ENCODE measurements at places on chromosomes 11 and 22.

GRCh38 chr11:116499396-116500003 is 273.3 kb downstream of the BUD13 start:
- peak; percentile 18 for DNase-seq

DNA sequence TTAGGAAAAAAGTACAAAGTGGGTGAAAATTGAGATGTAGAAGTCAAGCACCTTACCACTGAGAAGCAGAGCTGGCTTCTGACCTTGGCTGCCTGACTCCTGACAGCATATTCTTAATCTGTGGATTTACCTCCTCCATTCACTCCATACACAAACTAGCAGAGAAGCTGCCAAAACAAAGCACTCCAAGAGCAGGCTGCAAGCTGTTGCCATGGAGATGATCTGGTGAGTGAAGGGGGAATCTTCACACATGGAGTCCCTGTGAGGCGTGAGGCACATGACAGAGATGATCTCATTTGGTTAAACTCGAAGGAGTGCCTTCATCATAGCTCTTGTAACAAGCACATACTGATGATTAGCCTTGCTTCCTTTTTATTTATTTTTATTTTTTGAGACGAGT is 16.1 kb downstream of the COMMD9 start:
- DNase-seq = no peak

- DNase-seq = peak; percentile 11
Observed at GRCh38 chr11:71420455-71421241, 27.5 kb downstream of the DHCR7 start.

DNA sequence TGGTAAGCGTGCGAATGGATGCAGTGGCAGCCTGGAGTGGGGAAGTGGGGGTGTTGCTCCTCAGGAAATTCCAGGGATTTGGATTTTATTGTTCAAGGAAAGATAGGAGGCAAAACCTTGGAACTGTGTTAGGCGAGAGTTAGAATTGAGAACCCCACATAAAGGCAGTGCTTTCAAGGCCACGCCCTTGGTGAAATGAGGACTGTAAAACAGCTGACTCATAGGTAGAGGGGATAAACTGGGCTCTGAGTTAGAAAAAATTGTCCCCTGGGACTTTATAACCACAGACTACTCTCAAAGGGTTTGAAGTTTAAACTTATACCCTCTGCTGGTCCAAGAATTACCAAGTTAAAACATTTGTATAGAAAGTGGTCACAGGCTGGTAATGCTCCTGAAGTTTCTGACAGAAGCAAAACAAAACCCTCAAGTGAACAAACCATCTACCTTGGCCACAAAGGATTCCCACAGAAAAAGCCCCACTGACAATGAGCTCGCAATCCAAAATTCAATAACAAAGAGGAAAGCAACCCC is 250.3 kb upstream of the TBCEL start:
- no peak for DNase-seq

DNA sequence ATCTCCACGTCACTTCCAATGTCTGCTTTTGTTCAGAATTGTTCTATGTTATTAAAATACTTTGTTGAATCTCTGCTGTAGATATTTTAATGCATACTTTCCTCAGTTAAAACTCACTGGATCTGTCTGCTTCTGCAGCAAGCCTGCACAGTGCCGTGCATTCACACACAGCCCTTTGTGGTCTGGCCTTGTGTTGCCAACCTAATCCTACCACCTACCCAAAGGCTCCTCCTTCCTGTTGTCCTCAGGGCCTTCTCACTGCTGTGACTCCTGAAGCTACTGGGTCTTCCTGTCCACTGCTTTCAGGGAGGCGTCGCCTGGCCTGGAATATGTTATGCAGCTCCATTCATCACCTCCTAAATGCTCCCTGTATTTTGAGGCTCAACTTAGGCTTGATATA is 67.0 kb downstream of the PPP6R3 start:
- DNase-seq = peak; percentile 9

GRCh38 chr22:37284805-37285355 is 2.6 kb downstream of the CYTH4 start:
- peak; percentile 77 for DNase-seq

DNA sequence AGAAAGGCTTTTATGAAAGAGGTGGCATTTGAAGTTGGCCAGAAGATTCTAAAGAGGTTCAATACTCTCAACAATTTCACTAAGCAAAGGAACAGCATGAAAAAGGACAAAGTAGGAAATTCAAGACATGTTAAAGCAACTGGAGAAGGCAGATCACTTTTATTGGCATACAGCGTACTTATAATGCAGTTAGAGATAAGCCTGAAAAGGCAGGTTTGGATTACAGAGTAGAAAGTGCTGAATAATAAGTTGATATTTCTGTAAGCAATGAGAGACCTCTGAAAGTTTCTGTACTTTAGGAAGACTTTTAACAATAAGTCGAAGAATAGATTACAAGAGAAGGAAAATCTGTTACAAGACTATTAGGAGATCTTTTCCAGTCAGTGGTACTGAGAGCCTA is 25.1 kb downstream of the MTMR2 start:
- no peak for DNase-seq

DNA sequence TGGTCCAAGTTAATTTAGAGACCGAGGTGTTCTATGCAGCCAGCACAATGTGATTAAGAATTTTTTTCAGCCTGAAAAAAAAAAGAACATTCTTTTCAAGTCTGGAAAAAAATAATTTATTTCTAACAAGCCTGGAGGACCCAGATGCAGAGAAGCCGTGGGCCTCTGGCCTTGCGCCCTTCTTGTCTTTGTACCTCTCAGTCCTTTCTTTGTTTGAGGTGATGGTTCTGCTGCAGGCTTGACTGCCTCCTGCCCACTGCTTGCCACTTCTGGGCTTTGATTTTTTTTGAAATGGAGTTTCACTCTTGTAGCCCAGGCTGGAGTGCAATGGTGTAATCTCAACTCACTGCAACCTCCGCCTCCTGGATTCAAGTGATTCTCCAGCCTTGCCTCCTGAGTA is 7.2 kb upstream of the PTPRJ start:
- no peak for DNase-seq

DNA sequence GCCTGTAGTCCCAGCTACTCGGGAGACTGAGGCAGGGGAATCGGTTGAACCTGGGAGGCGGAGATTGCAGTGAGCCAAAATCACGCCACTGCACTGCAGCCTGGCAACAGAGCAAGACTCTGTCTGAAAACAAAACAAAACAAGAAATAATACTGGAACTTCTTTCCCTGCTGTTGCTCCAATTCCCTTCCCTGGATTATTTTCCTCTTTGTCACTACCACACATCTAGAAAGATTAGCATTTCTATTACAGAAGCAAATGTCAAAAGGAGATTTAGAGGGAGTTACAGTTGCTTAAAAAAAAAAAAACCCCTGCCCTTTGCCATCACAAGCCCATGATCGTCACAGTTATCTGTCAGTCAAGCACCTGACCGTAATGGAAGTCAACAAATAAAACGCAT is 17.7 kb upstream of the SCGB1D1 start:
- DNase-seq = no peak

GRCh38 chr11:35967042-35967441 is 23.2 kb downstream of the LDLRAD3 start:
- DNase-seq = no peak

DNA sequence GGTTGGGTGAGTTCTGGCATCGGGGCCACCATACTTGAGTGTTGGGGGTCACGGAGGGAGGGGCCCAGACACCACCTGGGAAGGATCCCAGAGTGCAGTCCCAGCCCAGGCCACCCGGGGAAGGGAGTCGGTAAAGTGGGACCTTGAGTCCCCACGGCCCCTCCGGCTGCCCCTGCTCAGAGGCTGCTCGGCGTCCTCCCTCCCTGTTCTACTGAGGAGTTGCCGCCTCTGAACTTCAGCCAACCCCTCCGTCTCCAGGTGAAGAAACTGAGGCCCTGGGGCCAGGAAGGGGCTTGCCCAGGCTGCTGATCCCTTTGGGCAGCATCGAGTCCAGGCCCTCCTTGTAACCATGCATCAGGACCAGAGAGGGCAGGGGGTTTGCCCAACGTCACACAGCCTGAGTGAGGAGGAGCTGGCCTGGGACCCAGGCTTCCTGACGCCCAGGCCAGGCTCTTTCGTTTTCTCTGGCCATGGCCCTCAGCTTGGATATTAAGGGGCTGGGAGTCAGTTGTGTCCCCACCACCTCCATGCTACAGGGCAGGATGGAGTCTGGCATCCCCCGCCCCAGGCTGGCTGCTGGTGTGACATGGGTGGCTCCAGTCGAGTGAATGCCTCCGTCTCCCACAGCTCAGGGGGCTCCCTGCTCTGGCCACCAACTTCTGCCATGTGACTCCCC is 1.3 kb downstream of the PARVG start:
- peak; percentile 34 for DNase-seq

DNA sequence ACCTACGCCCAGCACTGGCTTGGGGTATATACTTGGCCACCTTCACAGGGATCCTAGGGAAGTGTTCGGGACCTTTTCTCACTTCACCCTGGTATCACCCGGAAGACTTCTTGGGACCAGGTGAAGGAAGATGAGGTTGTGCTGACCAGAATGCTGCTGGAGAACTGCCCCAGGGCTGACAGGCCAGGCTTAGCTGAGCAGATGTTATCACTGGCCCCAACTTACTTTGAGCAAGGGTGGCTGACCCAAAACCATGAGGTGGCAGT is 4.5 kb downstream of the FTH1 start:
- DNase-seq = no peak

DNA sequence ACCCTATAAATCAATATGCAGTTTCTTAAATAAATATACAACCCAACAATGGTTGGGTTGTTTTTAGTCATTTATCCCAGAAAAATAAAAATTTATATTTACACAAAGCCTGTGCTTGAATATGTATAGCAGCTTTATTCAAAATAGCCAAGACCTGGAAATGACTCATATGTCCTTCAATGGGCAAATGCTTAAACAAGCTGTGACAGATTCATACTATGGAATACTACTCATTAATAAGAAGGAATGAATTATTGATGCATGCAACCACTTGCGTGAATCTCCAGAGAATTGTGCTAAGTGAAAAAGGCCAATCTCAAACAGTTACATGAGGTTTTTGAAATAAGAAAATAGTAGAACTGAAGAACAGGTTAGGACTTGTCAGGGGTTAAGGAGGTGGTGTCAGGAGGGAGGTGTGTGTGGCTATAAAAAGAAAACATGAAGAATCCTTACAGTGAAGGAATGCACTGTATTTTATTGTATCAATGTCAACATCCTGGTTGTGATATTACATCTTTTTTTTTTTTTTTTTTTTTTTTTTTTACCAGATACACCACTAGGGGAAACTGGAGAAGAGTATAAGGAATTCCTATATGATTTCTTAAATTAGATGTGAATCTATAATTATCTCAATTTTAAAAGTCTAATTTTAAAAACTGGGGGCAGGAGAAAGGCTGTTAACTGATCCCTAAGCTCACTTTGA is 82.4 kb upstream of the CD44 start:
- DNase-seq = no peak

DNA sequence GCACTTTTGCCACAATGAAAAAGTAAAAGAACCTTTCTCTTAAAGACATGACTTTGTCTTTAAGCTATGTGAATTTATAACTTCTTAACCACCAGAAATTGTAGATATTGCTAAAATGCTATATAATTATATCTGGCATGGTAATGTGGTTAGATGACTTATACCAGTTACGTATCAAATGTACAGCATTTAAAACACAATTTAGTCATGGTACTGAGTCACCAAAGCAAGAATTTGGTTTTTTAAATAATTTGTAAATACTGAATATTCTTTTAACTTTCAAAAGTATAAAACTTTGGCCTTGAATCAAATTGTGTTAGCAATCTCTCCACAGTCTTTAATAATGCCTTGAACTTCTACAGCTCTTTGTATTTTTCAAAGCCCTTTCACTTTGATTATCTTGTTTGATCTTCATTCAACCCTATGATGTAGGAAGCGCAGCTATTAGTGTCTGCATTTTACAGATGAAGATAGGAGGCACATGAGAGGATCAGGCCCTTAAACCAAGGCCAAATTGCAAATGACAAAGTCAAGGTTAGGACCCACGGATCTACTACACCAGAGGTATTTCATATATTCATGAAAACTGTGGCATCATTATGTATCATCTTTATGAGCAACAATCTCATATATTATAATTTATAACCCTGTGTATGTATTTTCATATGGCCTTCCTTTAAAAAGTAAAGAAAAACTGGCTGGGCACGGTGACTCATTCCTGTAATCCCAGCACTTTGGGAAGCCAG is 4.4 kb upstream of the SYTL2 start:
- DNase-seq = no peak

GRCh38 chr11:7486781-7487140 is 1.5 kb downstream of the OLFML1 start:
- no peak for DNase-seq

GRCh38 chr11:80967649-80968048 is 1526.8 kb upstream of the TENM4 start:
- DNase-seq = no peak

DNA sequence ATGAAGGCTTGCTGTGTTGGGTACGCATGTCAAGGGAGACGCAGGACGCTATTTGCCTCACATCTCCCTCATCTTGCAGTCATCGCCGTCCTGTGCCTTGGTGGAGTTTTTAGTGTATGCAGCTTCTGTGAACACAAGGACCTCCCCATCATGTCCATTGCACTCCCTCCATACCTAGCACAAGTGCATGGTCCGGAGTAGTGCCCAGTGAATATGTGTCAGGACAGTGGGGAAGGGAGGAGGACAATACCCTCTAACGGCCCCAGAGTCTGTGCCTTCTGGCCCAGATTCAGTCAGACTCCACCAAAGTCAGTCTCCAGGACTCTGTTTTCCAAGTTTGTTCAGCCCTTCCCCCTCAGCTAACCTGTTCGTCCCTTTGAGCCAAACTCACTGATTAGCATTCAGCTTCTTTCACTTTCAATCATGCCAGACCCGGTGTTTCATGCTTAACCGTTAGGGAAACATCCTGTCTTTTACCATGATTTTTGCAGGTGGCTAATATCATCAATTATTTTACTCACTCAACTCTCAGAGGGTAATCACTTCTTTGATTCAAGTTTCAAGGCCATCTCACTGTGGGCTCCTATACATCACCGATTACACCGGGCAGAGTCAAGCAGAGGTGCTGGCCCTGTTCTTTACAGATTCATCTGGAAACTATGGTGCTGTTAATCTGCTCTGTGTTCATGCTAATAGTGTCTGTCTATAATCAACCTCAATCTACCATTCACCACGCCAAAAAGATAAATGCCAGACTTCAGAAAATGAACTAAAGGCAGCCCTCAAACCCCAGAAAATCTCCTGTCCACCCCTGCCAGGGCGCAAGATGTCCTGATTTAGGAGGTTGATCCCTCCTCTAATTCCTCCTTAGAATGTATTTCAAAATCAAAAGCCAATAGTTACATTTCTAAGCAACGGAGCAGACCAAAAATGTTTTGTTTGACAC is 156.5 kb downstream of the RRAS2 start:
- DNase-seq = no peak
